ENCODE measurements at places on chromosomes 12 and 14.
A peak's percentile ranks its signal among the peaks of the same experiment; 100 is the strongest.

DNA sequence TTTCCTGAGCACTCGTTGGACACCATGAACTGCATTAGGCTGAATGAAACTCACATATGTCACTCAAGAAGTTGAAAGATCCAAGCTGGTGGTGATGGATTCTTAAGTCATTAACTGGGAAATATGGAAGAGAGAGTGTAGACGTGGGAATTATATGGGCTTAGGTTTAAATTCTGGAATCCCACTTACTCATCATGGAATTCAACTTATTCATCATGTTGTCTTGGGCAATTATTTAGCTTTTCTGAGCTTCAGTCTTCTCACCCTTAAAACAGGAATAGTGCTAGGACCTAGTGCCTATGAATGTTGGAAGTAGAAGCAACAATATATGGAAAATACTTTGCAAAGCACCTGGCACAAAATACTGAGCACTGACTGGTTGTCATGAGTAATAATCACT, 292.4 kb upstream of the TBX3 start:
- H3K27me3 ChIP-seq: no peaks in the 10 kb centered on the region
- no peak overlapping the region for H3K27ac ChIP-seq
- H3K4me1 ChIP-seq: no peaks in the 10 kb centered on the region
- no peak for DNase-seq

GRCh38 chr14:63186453-63186852, 17.8 kb upstream of the RHOJ start:
- no peaks in the 10 kb centered on the region for H3K27me3 ChIP-seq
- no peak overlapping the region for H3K4me3 ChIP-seq
- H3K27ac ChIP-seq: no peak overlapping the region
- H3K36me3 ChIP-seq: no peaks in the 10 kb centered on the region
- no peak for DNase-seq

- H3K4me3 ChIP-seq: no peak overlapping the region
- no peaks in the 10 kb centered on the region for H3K27me3 ChIP-seq
- H3K4me1 ChIP-seq: no peaks in the 10 kb centered on the region
Observed at GRCh38 chr12:56979628-56980027, 22.2 kb upstream of the RDH16 start.

GRCh38 chr14:22980672-22981089, 1.7 kb downstream of the AJUBA start:
- peaks cover 18% of the 10 kb centered on the region for H3K4me1 ChIP-seq
- no peaks in the 10 kb centered on the region for H3K36me3 ChIP-seq
- DNase-seq: peak; percentile 5
- H3K27ac ChIP-seq: no peak overlapping the region

DNA sequence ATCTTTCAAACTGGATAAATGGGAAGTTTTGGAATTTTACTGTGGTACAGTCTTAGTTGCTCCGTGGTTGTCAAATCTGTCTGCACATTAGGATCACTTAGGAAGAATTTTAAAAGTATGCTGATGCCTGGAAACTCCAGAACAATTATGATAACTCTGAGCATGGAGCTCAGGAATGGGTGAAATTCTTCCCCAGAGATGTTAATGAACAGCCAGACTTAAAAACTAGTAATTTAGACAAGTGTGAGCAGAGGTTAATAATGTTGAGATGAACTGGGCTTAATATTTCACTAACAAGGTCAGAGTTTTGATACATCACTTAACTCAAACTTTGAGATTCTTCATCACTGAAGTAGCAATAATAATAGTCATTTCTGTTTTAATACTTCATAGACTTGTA, 94.5 kb downstream of the NTS start:
- no peak overlapping the region for H3K4me3 ChIP-seq
- H3K27me3 ChIP-seq: no peaks in the 10 kb centered on the region
- DNase-seq: no peak
- H3K4me1 ChIP-seq: no peaks in the 10 kb centered on the region
- no peak overlapping the region for H3K27ac ChIP-seq

DNA sequence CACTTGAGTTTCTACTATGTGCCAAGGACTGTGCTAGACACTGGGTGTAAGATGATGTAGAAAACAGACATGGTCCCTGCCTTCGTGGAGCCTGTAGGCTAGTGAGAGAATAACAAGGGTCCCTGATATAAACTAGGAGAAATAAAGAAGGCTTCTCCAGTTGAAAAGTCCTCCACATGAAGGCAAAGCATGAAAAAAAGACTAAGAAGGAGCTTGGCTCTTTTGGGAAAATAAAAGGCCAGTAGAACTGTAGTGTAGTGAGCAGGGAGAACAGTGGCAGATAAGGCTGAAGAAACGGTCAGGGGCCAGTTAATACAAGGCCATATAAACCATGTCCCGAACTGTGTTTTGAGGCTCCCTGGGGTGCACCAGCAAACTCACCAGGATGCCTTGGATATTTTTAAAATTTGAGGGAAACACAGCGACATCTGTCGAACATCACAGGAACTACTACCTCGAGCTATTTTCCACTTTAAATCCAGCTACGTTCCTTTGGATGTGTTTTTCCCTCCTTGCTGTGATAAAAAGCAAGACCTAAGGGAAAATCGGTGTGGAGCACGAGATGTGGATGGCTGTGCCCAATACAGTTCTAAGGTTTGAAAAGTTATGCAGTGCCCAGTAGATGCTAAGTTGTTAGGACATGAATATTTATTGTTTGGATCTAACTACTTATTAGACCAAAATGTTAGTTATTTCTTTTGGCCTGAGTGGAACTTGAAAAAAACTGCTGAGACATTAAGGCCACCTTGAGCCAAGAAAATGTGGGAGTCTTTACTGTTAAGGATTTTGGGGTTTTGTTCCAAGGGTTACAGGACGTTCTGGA, 8.5 kb upstream of the CFL2 start:
- no peaks in the 10 kb centered on the region for H3K4me1 ChIP-seq
- H3K27me3 ChIP-seq: no peaks in the 10 kb centered on the region
- peak; percentile 20 for DNase-seq

DNA sequence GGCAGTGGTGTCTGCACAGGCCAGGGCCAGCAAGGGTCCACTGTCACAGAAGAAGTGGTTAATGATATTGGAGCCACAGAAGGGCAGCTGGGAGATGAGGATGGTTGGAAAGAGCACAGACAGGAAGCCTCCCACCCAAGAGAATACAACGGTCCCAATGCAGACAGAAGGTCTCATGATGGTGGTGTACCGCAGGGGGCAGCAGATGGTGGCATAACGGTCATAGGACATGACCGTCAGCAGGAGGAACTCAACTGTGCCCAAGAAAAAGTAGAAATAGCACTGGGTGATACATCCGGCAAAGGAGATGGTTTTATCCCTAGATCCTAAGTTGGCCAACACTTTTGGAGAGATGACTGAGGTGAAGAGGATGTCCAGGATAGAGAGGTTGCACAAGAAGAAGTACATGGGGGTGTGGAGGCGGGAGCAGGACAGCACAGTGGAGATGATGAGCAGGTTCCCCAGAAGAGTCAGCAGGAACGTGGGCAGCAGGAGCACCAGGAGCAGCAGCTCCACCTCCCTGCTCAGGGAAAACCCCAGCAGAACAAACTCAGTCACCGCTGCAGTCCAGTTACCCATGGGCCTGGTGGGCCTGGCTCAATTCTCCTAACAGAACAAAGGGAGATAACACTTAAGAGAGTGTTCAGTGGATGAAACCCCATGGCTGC, 9.8 kb downstream of the OR6J1 start:
- H3K27me3 ChIP-seq: no peaks in the 10 kb centered on the region

- H3K27ac ChIP-seq: no peak overlapping the region
- H3K4me3 ChIP-seq: no peak overlapping the region
- DNase-seq: no peak
- no peaks in the 10 kb centered on the region for H3K4me1 ChIP-seq
- H3K36me3 ChIP-seq: no peaks in the 10 kb centered on the region
Observed at GRCh38 chr12:83031196-83031595, 344.5 kb downstream of the TMTC2 start.

- H3K27me3 ChIP-seq: no peaks in the 10 kb centered on the region
- H3K36me3 ChIP-seq: no peaks in the 10 kb centered on the region
- peaks cover 26% of the 10 kb centered on the region for H3K4me1 ChIP-seq
- H3K27ac ChIP-seq: peak overlapping the region; percentile 91
Observed at GRCh38 chr12:13101821-13102375, 1.6 kb downstream of the GSG1 start.

GRCh38 chr12:60752589-60752988, 1156.8 kb downstream of the SLC16A7 start:
- H3K4me3 ChIP-seq: no peak overlapping the region
- H3K36me3 ChIP-seq: no peaks in the 10 kb centered on the region
- H3K27ac ChIP-seq: no peak overlapping the region
- no peaks in the 10 kb centered on the region for H3K27me3 ChIP-seq
- DNase-seq: no peak

DNA sequence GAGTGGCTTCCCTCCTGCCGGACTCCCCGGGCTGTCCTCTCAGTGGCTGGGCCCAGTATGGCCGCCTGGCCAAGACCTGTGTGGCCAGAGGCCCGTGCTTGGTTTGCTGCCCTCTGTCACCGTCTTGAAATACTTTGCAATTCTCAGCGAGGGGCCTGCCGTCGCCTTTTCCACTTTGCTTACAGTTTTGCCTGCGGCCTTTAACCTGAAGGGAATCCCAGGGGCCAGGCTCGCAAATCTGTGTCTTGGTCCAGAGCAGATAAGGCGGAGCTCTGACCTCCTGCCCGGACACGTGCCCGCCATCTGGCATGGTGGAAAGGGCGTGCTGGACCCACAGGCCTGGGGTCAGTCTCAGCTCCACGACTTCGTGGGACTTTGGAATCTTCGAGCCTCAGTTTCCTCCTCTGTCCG, 10.9 kb upstream of the AMN start:
- H3K4me1 ChIP-seq: no peaks in the 10 kb centered on the region
- peak; percentile 17 for DNase-seq
- H3K36me3 ChIP-seq: no peaks in the 10 kb centered on the region
- no peak overlapping the region for H3K4me3 ChIP-seq
- no peaks in the 10 kb centered on the region for H3K27me3 ChIP-seq

- H3K4me1 ChIP-seq: peaks cover 9% of the 10 kb centered on the region
- H3K27ac ChIP-seq: no peak overlapping the region
- DNase-seq: no peak
- no peaks in the 10 kb centered on the region for H3K27me3 ChIP-seq
- no peaks in the 10 kb centered on the region for H3K36me3 ChIP-seq
Observed at GRCh38 chr14:75579882-75580281, 1.5 kb downstream of the FLVCR2 start.

DNA sequence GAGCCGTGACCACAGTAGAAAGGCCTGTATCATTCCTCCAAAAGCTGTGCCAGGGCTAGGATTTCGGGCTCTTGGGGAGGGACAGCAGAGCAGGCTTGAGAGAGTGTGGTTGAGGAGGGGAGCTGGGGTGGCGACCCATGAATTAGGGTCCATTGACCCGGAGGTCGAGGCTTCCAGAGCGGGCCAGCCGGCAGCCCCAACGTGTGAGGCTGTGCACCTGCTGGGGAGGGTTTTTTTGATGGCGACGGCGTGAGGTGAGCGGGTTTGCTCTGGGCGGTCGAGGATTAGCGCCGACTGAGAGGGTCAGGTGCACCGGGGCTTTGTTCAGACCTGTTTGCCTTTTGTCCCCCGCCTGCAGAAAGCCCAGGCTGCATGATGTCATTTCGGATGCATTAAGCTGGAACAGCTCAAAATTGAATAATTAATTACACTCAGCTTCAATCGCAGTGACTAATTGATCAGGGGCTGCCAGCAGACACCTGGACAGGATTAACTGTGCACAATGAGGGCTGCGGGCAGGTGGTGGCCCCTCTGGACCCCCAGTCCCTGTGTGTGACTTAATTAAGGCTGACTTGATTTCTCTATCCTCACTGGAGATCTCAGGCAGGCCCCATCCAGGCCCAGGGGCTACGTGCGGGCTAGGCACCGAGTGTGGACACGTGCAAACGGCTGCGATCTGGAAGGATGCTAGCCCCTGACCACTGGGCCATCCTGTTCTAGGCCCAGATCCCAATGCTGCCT, 42.1 kb upstream of the MEG3 start:
- no peaks in the 10 kb centered on the region for H3K36me3 ChIP-seq
- H3K27ac ChIP-seq: no peak overlapping the region
- no peak for DNase-seq

- DNase-seq: no peak
- H3K4me1 ChIP-seq: no peaks in the 10 kb centered on the region
- H3K4me3 ChIP-seq: no peak overlapping the region
- H3K36me3 ChIP-seq: no peaks in the 10 kb centered on the region
- H3K27ac ChIP-seq: no peak overlapping the region
Observed at GRCh38 chr14:94305620-94306019, 12.6 kb upstream of the SERPINA10 start.

DNA sequence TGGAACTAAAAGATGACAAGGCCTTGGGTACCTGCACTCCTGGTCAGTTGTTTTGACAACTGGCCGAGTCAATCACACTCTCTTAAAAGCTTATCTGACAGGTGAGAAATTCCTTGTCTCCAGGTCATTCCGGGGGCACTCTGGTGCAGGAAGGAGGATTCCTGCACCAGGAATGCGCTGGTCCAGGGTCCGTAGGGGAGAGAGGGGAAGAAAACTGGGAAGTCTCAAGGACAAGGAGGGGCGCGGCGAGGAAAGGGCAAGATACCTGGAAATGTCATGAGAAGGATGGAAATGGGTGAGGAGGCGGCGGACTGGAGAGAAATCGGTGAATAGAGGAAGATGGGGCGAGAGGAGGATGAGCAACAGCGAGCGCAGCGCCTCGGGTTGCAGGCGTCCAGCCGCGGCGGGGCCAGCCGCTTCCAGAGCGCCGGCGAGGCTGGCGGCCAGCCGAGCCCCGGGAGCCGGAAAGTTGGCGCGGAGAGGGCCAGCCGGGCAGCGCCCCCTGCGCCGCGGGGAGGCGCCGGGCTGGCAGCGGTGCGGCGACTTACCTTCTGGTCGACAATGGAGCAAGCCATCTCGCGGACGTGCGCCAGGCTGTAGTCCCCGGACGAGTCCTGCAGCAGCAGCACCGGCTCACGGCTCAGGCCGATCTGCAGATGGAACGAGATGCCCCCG, 809 bp downstream of the PRKD1 start:
- H3K36me3 ChIP-seq: no peaks in the 10 kb centered on the region
- DNase-seq: no peak
- no peaks in the 10 kb centered on the region for H3K4me1 ChIP-seq
- no peak overlapping the region for H3K4me3 ChIP-seq

DNA sequence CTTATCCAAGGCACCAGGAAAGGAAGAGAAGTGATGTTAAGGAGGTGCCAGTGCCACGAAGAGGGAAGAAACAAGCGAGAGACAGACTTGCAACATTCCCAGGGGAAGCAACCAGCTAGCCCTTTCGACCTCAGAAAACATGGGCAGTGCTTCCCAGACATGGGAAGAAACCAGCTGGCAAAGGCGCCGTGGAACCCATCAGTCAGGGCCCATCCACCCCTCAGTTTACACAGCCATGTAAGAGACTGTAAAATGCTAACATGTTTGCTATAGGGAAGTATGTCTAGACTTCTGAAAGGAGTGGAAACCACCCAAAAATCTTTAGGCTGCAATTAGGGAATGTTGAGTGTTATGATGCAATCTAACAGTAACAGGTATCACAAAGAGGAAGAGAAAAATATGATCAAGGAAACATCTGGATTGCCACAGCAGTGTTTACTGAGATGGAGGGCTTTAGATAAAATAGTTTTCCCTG, 26.3 kb downstream of the ANAPC5 start:
- no peak overlapping the region for H3K4me3 ChIP-seq
- no peak for DNase-seq
- peaks cover 57% of the 10 kb centered on the region for H3K36me3 ChIP-seq
- peak overlapping the region; percentile 39 for H3K27ac ChIP-seq
- H3K27me3 ChIP-seq: no peaks in the 10 kb centered on the region
- no peaks in the 10 kb centered on the region for H3K4me1 ChIP-seq

- H3K4me3 ChIP-seq: no peak overlapping the region
- no peak for DNase-seq
- peaks cover 18% of the 10 kb centered on the region for H3K36me3 ChIP-seq
- H3K27ac ChIP-seq: no peak overlapping the region
Observed at GRCh38 chr12:121783766-121784165, 9.7 kb downstream of the RHOF start.

- no peak overlapping the region for H3K27ac ChIP-seq
- H3K4me1 ChIP-seq: no peaks in the 10 kb centered on the region
- no peak for DNase-seq
- peak overlapping the region; percentile 5 for H3K4me3 ChIP-seq
- H3K27me3 ChIP-seq: no peaks in the 10 kb centered on the region
Observed at GRCh38 chr12:132926415-132926833, 29.7 kb downstream of the ZNF605 start.

Data from CD8-positive, alpha-beta memory T cell (primary cell).